ENCODE measurements at places on chromosomes 4 and X.

- DNase-seq, result no peak
Observed at GRCh38 chr4:24252121-24252520, 332.2 kb downstream of the DHX15 start.

- DNase-seq, result no peak
Observed at GRCh38 chr4:106687026-106687425, 318.4 kb upstream of the GIMD1 start.

DNA sequence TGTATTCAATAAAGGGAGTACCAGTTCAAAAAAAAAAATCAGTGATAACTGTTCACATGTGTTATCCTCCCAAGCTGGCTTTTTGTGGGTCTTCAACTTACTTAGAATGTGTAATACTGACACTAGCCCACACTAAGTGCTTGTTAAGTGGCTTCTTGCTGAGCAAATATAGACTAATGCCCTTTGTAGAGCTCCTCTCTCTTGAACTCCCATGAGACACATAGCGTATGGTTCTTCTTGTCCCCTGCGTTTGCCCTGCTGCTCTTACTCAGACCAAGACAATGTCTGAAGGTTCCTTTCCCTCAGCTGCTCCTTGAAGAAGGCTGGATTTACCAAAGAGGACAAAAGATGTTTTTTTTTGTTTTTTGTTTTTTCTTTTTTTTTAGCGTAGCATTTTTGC, 110.9 kb downstream of the FRAS1 start:
- DNase-seq, result no peak

DNA sequence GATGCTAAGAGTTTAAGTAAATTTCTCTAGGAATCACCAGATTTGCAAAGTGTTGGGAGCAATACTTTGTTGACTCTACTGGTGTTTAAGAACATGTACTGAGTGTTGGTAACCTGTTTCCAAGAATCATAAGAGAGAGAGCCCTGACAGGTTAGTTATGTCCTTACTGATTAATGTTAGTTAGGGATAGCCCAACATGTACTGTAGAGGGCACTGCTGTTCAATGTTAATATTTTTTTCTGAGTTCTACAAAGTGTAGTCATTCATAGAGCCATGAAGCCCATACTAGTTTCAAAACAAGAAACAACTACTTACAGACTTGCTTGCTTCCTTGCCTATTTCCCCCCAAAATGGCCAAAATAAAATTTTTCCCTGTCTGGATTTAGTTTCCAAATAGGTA, 11.9 kb downstream of the TMPRSS11D start:
- peak; percentile 53 for DNase-seq

GRCh38 chr4:99693140-99693539, 35.5 kb upstream of the C4orf54 start:
- DNase-seq, result no peak

- peak; percentile 27 for DNase-seq
Observed at GRCh38 chr4:54668014-54668611, 10.4 kb downstream of the KIT start.

- DNase-seq, result no peak
Observed at GRCh38 chr4:1074077-1074476, 39.3 kb downstream of the RNF212 start.

DNA sequence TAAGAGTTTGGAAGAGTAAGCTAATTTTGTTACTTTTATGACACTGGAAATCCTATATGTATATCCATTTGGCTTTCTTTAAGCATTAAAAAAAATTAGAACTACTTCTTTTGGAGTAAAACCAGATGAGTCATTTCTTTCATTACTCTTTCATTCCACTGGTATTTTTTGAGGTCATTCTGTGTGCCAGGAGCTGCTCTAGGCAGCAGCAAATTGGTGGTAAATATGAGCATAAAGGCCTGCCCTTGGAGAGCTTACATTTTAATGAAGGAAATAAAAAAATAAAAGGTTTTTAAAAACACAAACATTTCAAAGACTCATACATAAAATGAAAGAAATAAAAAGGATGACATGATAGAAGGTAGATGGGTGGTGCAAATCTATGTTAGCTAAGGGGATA, 37.4 kb downstream of the MID1 start:
- no peak for DNase-seq

GRCh38 chr4:103415801-103416200, 217.7 kb upstream of the CENPE start:
- DNase-seq, result no peak

- no peak for DNase-seq
Observed at GRCh38 chr4:182263562-182263961, 20.4 kb downstream of the TENM3 start.

DNA sequence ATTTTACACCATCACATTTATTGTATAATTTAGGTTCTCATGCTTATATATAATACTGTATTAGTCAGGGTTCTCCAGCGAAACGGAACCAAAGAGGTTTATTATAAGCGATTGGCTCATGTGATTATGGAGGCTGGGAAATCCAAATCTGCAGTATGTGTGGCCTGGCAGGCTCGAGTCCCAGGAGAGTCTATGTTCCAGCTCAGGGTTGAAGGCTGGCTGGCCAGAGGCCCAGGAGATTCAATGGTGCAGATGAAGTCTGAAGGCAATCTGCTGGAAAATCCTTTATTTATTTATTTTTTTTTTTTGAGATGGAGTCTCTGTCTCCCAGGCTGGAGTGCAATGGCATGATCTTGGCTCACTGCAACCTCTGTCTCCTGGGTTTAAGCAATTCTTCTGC, 63.0 kb upstream of the WDFY3 start:
- no peak for DNase-seq

- DNase-seq, result no peak
Observed at GRCh38 chrX:153366119-153366518, 32.2 kb downstream of the ZNF275 start.

DNA sequence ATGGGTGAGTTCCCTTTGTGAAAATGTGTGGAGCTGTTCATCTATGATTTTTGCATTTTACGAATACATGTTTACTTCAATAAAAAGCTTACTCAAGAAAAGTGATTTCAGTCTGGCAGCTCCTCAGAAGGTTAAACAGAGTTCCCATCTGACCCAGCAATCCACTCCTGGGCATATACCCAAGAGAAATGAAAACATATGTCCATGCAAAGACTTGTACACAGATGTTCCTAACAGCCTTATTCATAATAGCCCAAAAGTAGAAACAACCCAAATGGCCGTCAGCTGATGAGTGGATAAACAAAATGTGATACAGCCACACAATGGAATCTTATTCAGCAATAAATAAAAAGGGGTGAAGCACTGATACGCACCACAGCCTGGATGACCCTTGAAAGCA, 20.8 kb downstream of the CLCN4 start:
- no peak for DNase-seq

GRCh38 chr4:143133977-143134376, 50.7 kb upstream of the USP38 start:
- no peak for DNase-seq

GRCh38 chr4:67809502-67809901, 55.3 kb upstream of the GNRHR start:
- peak; percentile 18 for DNase-seq

- DNase-seq, result no peak
Observed at GRCh38 chr4:81512001-81512756, 40.5 kb upstream of the RASGEF1B start.

DNA sequence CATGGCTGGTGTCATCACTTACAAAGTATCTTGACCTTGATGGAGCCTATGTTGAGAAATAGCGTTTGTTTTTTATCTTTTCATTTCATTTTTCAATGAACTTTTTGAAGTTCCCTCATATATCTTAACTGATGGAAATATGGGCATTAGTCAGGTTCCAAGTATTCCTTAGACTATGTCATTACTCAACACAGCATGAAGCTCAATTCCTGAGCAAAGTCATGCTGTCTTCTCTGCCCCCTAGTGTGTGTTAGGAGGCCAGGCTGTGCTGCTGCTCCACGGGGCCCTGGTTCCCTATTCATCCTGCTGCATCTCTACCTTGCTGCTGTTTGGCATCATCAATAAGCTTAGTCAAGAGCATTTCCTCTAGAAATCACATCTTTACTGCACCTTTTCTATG, 40.9 kb downstream of the GPR143 start:
- DNase-seq, result no peak

- no peak for DNase-seq
Observed at GRCh38 chrX:82945332-82945731, 562.8 kb upstream of the POU3F4 start.

GRCh38 chr4:150082241-150082640, 4.0 kb downstream of the DCLK2 start:
- DNase-seq, result no peak

DNA sequence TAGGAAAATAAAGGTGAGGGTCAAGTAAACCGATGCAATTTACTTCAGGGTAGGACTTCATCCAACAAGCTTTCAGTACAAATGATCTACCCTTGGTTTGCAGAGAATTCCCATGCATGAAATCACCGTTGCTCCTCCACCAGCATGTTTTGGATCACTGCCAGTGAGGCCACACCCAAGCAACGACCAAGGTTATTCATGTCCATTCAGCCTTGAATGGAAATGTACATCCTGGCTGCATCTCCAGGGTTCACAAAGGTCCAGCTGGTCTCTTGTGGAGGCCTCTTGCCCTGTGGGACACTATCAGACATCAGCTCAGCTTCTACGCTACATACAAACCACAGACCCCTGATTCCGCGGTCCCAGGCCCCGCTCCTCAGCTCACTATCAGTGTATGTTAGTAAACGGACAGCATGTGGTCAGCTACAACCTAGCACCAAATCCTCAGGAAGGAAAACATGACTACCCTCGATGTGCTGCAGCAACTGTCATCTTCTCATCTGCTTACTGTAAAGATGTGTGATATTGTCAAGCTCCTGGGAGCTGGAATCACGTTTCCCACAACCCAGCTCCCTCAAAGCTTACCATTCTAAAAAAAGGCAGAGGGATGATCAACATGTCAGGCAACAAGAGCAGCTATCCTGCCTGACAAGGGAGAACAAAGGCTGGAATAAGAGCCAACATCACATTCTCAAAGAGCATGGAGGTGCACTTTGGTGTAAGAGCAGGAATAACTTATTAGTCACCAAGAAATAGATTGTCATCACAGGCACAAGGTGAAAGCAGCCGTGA, 4.9 kb downstream of the LYAR start:
- DNase-seq, result no peak

DNA sequence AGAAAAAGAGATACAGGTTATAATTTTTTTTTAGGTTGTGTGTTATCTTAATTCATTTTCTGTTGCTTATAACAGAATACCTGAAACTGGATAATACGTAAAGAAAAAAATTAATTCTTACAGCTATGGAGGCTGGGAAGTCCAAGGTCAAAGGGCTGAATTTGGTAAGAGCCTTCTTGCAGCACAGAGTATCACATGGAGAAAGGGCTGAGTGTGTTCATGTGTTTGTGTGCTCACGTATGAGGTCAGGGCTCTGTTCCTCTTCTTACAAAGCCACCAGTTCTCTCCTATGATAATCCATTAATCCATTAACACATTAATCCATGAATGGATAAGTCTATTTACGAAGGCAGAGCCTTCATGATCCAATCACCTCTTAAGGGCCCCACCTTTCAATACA, 8.6 kb upstream of the RAB28 start:
- DNase-seq, result no peak

- no peak for DNase-seq
Observed at GRCh38 chr4:88810325-88810724, 112.7 kb upstream of the NAP1L5 start.

DNA sequence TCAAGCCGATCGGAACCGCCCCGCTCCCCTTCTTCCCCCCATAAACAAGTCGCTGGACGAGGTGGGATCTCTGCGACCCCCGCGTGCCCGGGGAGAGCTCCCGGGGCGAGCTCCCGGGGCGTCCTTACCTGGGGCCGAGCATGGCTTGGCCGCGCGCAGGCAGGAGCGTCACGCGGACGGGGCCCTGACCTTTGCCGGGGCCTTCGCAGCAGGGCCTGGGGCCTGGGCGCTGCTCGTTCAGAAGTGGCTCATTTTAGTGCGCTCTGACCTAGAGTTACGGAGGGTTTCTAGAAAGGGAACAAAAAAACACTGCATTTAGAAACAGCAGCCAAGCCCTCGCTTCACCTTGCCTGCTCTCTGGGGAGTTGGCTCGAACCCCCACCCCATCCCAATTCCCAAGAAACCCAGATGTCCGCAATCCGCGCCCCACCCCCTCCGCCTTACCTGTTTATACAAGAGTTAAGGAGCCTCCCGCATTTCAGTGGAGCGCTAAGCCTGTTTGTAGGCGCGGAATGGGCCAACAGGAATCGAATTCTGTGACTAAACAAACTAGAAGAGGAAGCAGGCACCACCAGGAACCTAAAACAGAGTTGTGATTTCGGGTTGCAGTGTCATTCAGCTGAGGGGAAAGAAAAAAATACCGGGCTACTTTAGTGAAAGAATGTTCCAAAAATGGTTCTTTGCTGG, 814 bp upstream of the RBM47 start:
- peak; percentile 94 for DNase-seq

GRCh38 chrX:106481341-106481740, 130.4 kb upstream of the RADX start:
- peak; percentile 67 for DNase-seq

DNA sequence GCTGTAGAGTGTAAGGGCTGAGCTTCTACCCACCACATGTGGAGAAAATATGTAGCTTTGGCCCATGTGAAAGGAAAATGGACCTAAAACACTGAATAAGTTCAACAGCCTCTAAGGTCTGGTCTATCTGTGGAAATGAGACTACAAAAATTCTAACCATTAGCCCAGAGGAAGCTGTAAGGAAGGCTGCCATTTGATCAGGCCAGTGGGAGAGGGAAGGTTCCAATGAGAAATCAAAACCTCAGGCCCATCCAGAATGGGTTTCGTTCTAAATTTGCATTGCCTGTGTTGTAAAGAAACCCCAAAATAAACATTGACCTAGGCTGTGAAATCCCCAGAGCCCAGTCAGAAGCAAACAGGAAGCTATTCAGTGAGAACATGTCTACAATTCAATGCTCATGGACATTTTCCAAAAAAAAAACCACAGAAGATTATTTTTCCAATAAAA, 320.4 kb upstream of the SLC7A11 start:
- DNase-seq, result no peak

GRCh38 chr4:176262243-176262642, 6.8 kb downstream of the ASB5 start:
- DNase-seq, result no peak

DNA sequence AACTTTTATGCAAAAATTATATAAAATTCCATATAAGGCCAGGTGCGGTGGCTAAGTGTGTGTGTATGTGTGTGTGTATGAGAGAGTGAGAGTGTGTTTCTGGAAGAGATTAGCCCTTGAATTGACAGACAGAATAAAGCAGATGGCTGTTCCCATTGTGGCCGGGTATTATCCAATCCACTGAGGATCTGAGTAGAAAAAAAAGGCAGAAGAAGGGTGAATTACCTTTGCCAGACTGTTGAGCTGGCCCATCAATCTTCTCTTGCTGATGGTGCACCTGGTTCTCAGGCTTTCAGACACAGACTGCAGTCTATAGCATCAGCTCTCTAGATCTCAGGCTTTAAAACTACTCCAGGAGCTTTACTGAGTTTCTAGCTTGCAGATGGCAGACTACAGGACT, 92.2 kb upstream of the SLIT2 start:
- no peak for DNase-seq

GRCh38 chrX:150258463-150259430, 104.4 kb upstream of the MAMLD1 start:
- no peak for DNase-seq

GRCh38 chr4:48909697-48910096, 3.1 kb upstream of the OCIAD2 start:
- DNase-seq, result no peak

- DNase-seq, result no peak
Observed at GRCh38 chr4:37648084-37648817, 37.9 kb downstream of the RELL1 start.

GRCh38 chrX:45777366-45777765, 576.7 kb upstream of the DIPK2B start:
- no peak for DNase-seq
